ENCODE measurements at places on chromosomes 5 and 9. TPM values are rescaled to one million over a fixed set of nuclear protein-coding genes. Genes with fewer than 3 reads are reported as not detected.

Gene ARHGEF37
- 29.3 TPM for total RNA-seq

GRCh38 chr9:109439378-109440116 is 58.6 kb downstream of the PTPN3 start:
- no peaks in the 10 kb centered on the region for H3K27me3 ChIP-seq
- H3K4me3 ChIP-seq: no peak overlapping the region
- no peaks in the 10 kb centered on the region for H3K36me3 ChIP-seq
- H3K27ac ChIP-seq: no peak overlapping the region
- peaks cover 22% of the 10 kb centered on the region for H3K4me1 ChIP-seq
- DNase-seq: no peak

GRCh38 chr5:53080271-53080670 is 29.3 kb downstream of the MOCS2 start:
- no peak overlapping the region for H3K4me3 ChIP-seq
- no peaks in the 10 kb centered on the region for H3K27me3 ChIP-seq
- H3K27ac ChIP-seq: no peak overlapping the region
- DNase-seq: no peak
- no peaks in the 10 kb centered on the region for H3K36me3 ChIP-seq
- no peaks in the 10 kb centered on the region for H3K4me1 ChIP-seq

Gene TERT
- total RNA-seq: not detected

Gene GARNL3
- total RNA-seq: 3.3 TPM

GRCh38 chr9:137311171-137311985 is 9.3 kb upstream of the NRARP start:
- H3K4me3 ChIP-seq: no peak overlapping the region
- peak; percentile 52 for DNase-seq
- H3K36me3 ChIP-seq: no peaks in the 10 kb centered on the region
- peaks cover 4% of the 10 kb centered on the region for H3K4me1 ChIP-seq

Gene C5orf52
- not detected for total RNA-seq

Gene NOP16
- 55.3 TPM for total RNA-seq

DNA sequence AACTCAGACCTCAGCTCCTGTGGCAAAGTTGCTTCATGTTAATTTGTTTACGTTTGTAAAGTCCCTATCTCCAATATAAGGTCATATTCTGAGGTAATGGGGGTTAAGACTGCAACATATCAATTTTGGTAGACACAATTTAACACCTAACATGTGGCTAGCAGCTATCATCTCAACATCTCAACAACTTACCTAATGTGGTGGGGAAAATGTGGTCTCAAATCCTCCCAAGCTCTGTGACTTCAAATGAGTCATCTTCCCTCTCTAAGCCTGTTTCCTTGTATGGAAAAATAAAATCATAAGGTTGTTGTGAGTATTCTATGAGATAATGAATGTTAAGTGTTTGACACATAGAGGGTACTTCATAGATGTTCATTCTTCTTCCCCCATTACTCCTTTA is 443.3 kb downstream of the CDK5RAP2 start:
- no peaks in the 10 kb centered on the region for H3K36me3 ChIP-seq
- DNase-seq: no peak
- no peak overlapping the region for H3K4me3 ChIP-seq
- no peaks in the 10 kb centered on the region for H3K4me1 ChIP-seq
- H3K27me3 ChIP-seq: no peaks in the 10 kb centered on the region

DNA sequence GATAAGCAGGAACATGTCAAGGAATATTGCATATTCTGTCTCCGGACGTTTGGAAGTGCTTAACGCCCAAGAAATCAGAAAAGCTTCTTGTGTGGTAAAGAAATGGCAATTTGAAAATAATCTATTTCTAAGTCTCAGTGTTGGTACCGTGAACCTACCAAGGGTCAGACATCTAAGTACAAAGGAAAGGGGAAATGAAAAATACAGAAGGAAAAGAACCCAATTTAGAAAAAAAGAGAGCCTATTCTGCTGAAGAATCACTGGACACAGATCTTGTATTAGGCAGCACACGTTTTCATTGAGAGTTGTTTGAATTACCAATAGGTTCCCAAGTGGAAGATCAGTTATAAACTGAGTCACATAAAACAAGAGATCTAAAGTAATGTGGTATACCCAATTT is 46.9 kb upstream of the CEP78 start:
- no peak overlapping the region for H3K27ac ChIP-seq
- H3K4me1 ChIP-seq: no peaks in the 10 kb centered on the region
- DNase-seq: no peak
- no peak overlapping the region for H3K4me3 ChIP-seq
- no peaks in the 10 kb centered on the region for H3K27me3 ChIP-seq
- no peaks in the 10 kb centered on the region for H3K36me3 ChIP-seq

DNA sequence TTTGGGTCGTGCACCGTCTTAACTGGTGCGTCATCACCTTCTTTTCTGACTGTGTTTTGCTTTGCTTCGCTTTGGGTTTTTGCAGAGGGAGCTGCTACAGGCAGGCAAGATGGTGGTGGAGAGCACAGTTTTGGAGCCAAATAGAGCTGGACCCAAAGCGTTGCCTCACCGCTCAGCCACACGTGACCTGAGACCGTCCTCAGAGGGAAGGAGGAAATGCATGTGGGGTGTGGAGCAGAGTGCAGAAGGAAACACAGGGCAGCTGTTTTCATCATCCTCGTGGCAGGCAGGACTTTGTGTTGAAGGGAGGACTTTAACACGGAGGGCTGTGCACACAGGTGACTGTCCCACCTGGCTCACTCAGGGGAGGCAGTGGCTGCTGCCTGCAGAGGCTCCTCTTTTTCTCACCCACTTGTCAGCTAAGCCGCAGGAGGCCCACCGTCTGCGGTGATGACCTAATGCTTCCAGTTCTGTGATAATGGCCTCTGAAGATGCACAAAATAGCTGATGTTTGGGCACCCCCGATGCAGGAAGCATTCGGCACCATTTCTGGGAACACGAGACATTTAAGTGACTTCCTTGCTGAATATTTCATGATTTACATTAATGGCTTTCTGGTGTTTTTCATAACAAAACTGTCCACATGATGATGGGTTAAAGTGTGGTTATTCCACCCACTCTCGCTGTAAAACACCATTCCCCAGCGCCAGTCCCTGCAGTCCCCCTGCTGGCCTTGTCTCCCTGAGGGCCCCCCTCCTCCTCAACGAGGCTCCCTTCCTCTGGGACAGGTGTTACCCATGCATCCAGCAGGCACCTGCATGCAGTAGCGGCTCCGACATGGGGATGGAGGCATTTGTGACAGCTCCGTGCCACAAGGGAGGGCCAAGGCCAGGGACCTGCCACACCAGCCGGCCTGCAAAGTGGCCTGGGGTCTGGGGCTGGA is 12.4 kb upstream of the UBAC1 start:
- H3K27ac ChIP-seq: no peak overlapping the region
- DNase-seq: no peak
- H3K4me3 ChIP-seq: no peak overlapping the region
- H3K27me3 ChIP-seq: no peaks in the 10 kb centered on the region

DNA sequence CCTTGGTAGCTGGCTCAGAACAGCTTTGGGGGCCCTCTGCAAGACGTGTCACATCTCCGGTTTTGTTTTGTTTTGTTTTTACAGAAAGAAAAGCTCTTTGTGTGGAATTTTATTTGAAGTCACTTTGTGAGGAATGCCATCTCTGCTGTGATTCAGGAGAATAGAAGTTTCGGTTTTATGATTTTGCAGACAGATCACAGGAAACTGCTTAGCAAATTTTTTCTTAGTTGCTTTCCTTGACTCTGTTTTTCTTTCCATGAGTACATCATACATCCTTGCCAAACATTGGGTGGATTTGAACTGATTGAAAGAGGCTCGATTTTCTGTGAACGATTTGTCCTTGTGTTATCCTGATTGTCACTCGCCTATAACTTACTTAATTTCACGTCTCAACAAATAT is 5.1 kb downstream of the SEMA5A start:
- no peaks in the 10 kb centered on the region for H3K36me3 ChIP-seq
- no peak overlapping the region for H3K4me3 ChIP-seq
- H3K27me3 ChIP-seq: no peaks in the 10 kb centered on the region
- no peak overlapping the region for H3K27ac ChIP-seq
- DNase-seq: no peak
- peaks cover 9% of the 10 kb centered on the region for H3K4me1 ChIP-seq

GRCh38 chr5:52497133-52497693 is 290.5 kb upstream of the ITGA1 start:
- no peaks in the 10 kb centered on the region for H3K27me3 ChIP-seq
- H3K36me3 ChIP-seq: no peaks in the 10 kb centered on the region
- H3K27ac ChIP-seq: no peak overlapping the region
- H3K4me3 ChIP-seq: no peak overlapping the region
- H3K4me1 ChIP-seq: no peaks in the 10 kb centered on the region

DNA sequence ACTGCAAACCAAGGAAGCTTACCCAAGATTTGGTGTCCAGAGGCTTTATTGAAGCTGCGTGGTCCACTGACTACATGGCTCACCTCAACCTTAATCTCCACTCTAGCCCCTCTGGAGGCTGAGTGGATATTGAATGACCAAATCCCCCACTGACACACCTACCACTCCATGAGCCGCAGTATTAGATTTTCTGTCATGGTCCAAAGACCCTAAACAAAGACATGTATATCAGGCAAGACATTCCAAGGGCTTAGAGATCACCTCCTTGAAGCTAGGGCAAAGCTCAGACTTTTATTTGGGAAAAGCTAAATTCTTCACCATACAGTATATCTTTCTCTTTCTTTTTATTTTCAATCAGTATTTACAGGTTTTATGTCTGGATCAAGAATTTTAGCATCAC is 346.2 kb upstream of the CTNND2 start:
- H3K36me3 ChIP-seq: no peaks in the 10 kb centered on the region
- no peaks in the 10 kb centered on the region for H3K4me1 ChIP-seq
- no peak for DNase-seq
- H3K27ac ChIP-seq: no peak overlapping the region
- H3K27me3 ChIP-seq: no peaks in the 10 kb centered on the region

Gene TMEM8B
- total RNA-seq: 18.5 TPM

DNA sequence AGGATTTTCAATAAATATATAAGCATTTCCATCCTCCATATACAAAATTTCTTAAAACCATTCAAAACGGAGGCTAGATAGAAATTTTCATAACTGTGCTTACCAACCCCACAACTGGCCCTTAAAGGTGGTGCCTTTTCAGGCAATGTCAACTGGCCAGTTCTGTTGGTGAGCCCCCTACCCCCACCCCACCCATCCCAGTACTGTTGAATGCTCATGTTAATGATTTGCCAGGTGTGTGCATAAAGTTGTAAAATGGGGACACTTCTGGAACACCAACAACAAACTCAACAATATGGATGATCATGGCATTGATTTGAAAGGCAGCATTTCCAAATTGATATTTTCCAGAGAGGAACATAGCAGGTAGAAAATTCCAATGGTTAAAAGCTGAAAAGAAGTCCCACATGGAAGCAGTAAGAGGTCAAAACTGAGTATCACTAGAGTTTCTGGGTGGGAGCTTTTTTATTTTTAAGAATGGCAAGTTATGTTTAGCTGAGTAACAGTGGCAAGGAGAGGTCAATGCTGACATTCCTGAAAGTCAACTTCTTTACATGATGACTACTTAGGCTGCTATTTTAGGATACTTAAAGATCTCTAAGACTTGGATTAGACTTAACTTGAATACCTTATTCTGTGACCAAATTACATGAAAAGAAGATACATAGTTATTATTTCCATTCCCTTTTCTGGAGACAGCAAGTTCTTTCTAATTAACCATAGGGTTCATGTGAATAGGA is 2.7 kb downstream of the LEAP2 start:
- no peak overlapping the region for H3K4me3 ChIP-seq
- H3K4me1 ChIP-seq: peaks cover 30% of the 10 kb centered on the region
- peak overlapping the region; percentile 9 for H3K27ac ChIP-seq
- H3K27me3 ChIP-seq: no peaks in the 10 kb centered on the region

DNA sequence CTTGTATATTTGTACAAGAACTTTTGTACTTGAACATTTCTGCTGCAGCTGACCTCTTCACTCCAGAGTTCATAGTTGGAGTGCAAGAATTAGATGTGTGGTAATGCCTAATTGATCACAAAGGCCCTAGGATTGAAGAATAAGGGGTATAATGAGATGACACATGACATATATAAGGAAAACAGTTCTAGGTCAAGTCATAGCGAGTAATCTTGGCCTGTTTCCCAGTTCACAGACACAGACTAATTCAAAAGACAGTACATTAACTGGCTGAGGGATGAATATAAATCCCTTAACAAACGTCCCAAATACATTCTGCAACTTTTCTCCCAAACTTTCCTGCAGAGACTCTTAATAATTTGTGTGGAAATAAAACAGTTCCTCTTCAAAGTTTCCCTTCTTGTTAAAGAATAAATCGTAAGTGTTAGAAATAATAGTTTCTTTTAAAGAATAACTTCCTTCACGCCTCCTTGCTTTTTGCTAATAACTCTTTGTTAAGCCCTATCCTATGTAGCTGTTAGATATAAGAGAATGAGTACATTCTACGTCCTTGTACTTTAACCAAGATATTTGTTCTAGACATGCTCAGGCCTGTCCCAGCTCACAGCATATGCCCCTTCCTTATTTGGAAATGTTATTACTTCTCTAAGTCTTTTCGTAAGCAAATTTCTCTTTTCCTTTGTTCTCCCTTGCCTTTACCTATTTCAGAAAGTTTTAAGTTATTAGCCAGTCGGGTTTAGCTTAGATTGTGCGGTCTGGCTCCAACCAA is 556.4 kb upstream of the CTNND2 start:
- H3K27me3 ChIP-seq: no peaks in the 10 kb centered on the region
- no peak overlapping the region for H3K27ac ChIP-seq
- DNase-seq: no peak
- H3K4me3 ChIP-seq: no peak overlapping the region
- H3K4me1 ChIP-seq: no peaks in the 10 kb centered on the region
- no peaks in the 10 kb centered on the region for H3K36me3 ChIP-seq

- H3K36me3 ChIP-seq: no peaks in the 10 kb centered on the region
- H3K27ac ChIP-seq: no peak overlapping the region
- no peaks in the 10 kb centered on the region for H3K4me1 ChIP-seq
- H3K4me3 ChIP-seq: no peak overlapping the region
- H3K27me3 ChIP-seq: no peaks in the 10 kb centered on the region
- DNase-seq: no peak
Observed at GRCh38 chr5:10844016-10844415, 83.0 kb upstream of the DAP start.

Gene SLC34A1
- not detected for total RNA-seq

Gene GDF9
- total RNA-seq: 0.65 TPM

Gene LOX
- total RNA-seq: 4.9 TPM

GRCh38 chr9:130100681-130101080 is 47.0 kb downstream of the GPR107 start:
- H3K4me3 ChIP-seq: no peak overlapping the region
- H3K27me3 ChIP-seq: no peaks in the 10 kb centered on the region
- no peak for DNase-seq
- H3K36me3 ChIP-seq: peaks cover 12% of the 10 kb centered on the region

GRCh38 chr9:13378154-13378553 is 98.7 kb upstream of the MPDZ start:
- H3K27me3 ChIP-seq: no peaks in the 10 kb centered on the region
- H3K4me3 ChIP-seq: no peak overlapping the region
- H3K4me1 ChIP-seq: no peaks in the 10 kb centered on the region
- no peaks in the 10 kb centered on the region for H3K36me3 ChIP-seq
- no peak overlapping the region for H3K27ac ChIP-seq
- no peak for DNase-seq

Gene SHOC1
- 0.14 TPM for total RNA-seq

Gene CDKN2A
- 0.66 TPM for total RNA-seq
